GM23338 (cell line): ENCODE measurements at places on chromosomes 7 and 10.

DNA sequence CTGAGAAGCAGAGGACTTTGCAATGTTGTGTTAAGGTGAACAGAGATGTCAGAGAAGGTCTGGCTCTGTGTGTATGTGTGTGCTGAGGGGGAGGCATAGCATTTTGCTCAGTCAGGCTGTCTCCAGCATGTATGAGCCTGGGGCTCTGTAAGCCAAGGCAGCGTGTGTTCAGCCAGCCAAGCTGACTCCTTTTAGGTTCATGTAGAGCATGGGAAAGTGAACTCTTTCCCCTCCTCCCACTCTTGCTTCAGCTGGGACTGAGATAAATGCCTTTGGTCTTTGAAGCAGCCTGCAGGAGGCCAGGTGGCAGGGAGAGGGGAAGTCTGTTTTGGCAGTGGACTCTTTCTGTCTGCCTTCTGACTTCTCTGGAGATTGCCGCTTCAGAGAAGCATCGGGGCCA is 3.8 kb downstream of the SFXN2 start:
- peak; percentile 60 for DNase-seq

DNA sequence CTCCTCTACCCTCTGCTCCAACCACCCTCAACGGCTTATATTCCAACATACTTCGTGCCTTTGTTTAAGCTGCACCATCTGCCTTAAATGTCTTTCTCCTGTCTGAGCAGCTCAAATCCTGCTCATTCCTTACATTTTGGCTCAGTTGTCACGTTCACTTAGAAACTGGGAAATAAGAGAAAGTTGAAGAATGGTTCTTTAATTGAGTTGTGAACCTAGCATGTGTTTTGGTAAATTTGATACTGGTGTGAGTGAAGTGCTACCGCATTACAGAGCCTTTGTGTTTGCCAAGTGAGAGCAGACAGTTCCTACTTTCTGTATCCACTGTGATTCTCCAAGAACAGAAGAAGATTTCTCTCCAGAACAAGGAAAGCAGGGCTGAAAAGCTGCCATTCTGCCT is 54.3 kb downstream of the EPDR1 start:
- no peak for DNase-seq

GRCh38 chr7:158751199-158751598 is 46.6 kb upstream of the NCAPG2 start:
- DNase-seq: no peak

- peak; percentile 88 for DNase-seq
Observed at GRCh38 chr10:92914478-92915325, 66.4 kb downstream of the EXOC6 start.

- DNase-seq: peak; percentile 45
Observed at GRCh38 chr10:22825841-22826240, 102.0 kb upstream of the ARMC3 start.

- no peak for DNase-seq
Observed at GRCh38 chr10:4436103-4436502, 389.9 kb upstream of the AKR1E2 start.

DNA sequence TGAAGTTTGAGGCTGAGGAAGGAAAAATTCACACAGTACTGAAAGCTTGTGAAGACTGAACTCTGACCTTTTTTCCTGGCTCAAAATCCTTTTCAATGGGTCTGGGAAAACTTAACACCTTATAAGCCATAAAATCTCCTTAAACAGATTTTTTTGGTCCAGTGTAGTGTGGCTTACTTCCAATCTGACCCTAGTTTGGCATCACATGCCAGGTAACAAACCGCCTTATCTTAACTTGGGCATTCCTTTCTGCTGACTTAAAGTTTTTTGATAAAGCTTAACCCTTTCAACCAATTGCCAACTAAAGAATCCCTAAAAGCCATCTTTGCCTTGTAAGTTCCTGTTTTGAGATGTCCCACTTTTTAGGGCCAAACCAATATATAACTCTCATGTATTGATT is 13.2 kb upstream of the ITPRID1 start:
- no peak for DNase-seq

GRCh38 chr7:1940863-1941262 is 270.8 kb downstream of the ELFN1 start:
- DNase-seq: no peak

DNA sequence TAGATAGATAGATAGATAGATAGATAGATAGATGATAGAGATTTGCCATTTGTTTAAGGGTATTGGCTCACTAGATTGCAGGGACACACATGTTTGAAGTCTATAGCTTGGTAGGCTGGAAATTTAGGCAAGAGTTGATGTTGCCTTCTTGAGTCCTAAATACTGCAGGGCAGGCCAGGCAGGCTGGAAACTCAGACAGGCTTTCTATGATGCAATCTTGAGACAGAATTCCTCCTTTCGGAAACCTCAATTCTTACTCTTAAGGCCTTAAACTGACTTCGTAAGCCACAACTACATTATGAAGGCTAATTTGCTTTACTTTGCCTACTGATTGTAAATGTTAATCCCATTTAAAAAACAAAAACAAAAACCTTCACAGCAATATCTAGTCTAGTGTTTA is 322.9 kb upstream of the AKR1E2 start:
- peak; percentile 24 for DNase-seq

DNA sequence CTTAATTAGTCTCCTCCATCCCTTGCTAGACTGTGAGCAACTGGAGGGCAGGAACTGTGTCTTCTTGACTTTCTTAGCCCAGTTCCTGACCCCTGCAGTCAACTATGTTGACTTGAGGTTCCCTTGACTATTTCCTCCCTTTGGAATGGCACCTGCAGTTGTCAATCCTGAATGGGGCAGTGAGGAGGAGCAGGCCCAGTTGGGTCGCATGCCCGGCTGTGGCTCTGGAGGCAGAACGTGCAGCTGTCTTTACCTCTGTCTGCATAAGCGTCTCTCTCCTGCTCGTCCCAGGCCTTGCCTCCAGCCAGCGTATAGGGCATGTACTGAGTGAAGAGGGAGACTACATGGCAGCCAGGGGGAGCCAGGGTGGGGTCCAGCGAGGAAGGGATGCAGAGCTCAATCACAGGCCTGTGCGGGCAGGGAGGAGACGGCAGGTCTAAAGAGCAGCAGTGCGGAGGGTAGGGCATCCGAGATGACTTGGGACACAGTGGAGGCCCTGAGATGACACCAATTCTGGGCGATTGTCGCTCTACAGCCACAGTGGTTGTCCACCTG is 26.8 kb downstream of the PYROXD2 start:
- DNase-seq: peak; percentile 46

DNA sequence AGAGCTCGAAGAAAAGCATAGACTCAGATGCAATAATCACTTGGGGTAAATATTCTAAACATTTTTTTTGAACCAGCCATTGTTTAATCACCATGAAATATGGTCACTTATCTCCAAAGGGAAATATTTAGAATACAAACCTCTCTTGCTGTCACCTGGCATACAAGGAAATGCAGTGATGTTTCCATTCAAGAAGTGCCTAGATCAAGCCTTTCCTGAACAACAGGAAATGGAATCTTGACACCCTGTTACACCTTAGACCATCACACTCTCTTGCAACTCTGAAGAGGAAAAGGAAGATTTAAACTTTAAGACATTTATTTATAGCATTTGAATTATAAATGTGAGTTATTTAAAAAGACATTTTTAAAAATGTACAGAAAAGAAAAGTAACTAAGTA is 263.0 kb upstream of the BMPER start:
- DNase-seq: no peak

DNA sequence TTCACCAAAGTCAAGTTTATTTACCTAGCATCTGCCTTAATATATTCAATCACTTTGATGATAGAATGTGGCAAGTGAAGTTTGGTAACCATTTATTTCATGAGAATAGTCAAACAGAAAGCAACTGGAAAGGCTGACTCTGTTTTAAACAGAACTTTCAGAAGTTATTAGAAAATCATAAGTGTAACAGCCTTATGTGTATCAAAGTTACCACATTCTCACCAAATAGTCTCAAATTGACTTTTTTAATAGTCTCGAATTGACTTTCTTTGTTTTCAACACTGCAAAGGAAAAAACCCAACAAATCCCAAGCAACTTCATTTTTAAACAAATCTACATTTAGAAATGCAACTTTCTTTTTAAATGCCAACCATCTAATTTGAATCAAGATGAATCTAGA is 29.5 kb downstream of the NAMPT start:
- DNase-seq: no peak

GRCh38 chr7:88322151-88322550 is 15.5 kb upstream of the STEAP4 start:
- DNase-seq: no peak

- DNase-seq: no peak
Observed at GRCh38 chr7:129616530-129616929, 5.0 kb downstream of the NRF1 start.

- peak; percentile 92 for DNase-seq
Observed at GRCh38 chr10:122051609-122052385, 62.8 kb downstream of the TACC2 start.
